ENCODE measurements at places on chromosomes 11 and 22.
A peak's percentile ranks its signal among the peaks of the same experiment; 100 is the strongest.

- no peak for DNase-seq
Observed at GRCh38 chr11:62804310-62805075, 747 bp downstream of the NXF1 start.

DNA sequence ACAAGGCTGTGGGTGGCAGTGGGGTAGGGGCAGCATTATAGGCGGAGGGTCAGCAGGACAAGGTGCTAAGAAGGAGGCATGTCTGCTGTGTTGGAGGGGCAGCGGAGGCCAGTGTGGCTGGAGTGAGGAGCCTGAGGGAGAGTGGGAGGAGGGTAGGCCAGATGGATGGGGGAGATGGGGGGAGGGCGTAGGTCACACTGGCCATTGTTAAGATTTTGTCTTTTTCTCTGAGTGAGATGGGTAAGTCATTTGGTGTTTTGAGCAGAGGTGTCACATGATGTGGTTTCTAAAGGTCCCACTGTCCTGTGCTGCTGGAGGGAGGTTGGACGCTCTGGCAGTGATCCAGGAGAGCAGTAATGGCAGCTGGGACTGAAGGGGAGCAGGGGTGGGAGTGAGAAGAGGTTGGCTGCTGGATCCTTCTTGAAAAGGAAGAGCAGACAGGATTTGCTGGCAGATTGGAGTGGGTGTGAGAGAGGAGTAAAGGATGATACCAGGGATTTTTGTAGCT, 9.8 kb downstream of the PPP6R3 start:
- DNase-seq: peak; percentile 32

DNA sequence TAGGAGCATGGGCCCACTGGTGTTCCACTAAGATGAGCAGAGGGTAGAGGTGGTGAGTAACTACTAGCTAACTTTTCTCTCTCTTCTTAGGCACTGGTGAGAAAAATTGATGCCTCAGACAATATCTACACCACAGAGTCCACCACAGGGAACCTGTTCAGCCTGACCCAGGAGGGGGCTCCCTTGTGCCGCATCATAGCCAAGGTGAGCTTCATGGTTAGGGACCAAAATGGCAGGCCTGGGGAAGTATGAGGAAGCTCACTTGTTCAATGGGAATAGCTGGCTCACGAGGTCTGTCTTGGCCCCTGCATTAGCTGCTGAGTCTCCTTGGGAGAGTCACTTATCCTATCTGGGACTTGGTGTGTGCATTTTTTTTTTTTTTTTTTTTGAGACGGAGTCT, 75.9 kb downstream of the INSC start:
- DNase-seq: no peak

GRCh38 chr22:17116572-17117330, 4.4 kb downstream of the TMEM121B start:
- no peak for DNase-seq

- no peak for DNase-seq
Observed at GRCh38 chr11:19241260-19242178, 774 bp upstream of the E2F8 start.

GRCh38 chr11:120013325-120014250, 124.3 kb downstream of the TRIM29 start:
- DNase-seq: peak; percentile 64

DNA sequence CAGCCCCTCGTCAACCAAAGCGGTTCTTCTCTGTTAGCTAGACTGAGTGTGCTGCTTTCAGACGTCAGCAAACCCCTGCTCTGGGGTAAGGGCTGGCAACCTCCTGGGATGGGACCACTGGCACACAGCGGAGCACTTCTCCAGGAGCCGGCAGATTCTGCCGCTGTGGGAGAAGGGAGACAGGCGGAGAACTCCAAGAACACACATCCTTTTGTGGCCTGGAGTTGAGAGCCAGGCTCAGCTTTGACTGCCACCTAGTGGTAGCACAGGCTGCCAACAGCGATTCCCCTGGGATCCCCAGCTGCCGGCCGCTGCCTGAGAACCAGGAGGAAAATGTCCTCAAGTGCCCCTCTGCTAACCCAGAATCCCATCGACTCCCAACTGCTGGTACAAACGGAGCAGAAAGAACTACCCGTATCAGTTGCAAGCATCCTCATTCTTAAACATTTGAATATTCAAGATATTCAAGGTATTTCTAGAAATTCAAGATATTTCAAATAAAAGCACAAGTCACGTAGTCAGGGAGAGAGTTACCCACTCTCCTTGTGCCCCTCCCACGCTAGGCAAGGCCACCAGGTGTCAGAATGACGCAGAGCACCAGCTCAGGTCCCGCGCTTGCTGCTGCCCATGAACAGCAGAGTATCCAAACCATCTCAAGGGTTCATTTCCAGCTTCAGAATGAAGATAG, 4.9 kb downstream of the LTO1 start:
- peak; percentile 72 for DNase-seq

GRCh38 chr11:105100981-105101630, 38.5 kb downstream of the CARD18 start:
- no peak for DNase-seq

GRCh38 chr22:36727110-36727509, 23.6 kb upstream of the CACNG2 start:
- DNase-seq: no peak

GRCh38 chr11:130837194-130837593, 79.1 kb downstream of the SNX19 start:
- no peak for DNase-seq

DNA sequence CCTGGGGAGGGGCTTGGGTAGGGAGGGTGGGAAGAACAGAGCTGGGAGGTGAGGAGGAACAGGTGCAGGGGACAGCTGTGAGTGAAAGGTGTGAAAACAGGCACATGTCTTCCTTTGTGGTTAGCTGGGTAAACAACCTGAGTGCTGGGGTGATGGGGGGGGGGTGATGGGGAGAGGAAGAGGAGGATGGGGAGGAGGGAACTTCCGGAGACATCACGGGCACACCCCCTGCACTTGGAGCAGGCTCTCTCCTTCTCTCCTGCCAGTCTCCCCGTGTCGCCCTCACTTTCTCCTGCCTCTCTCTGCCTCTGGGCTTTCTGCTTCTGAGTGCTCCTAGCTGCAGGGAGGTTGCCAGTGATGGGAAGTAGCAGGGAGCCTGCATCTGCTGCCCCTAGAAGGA, 8.8 kb downstream of the CXCR5 start:
- no peak for DNase-seq

- no peak for DNase-seq
Observed at GRCh38 chr11:130705670-130706421, 210.4 kb downstream of the SNX19 start.

DNA sequence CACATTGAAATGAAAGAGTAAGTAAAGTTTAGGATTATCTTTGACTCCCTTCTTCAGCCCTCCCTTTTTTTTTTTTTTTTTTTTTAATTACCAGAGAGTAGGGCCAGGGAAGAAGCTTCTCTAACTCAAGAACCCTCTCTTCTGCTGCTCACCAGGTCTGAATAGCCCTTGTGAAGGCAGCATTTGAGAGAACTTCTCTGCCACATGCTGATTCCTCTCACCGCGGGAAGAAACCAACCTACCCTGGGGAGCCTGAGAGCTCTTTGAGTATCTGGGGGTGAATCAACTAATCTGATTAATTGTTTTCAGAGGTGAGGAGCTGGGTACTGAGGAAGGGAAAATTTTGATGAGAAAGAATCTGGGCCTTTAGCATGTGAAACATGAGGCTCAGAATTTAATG, 434.5 kb upstream of the CCDC90B start:
- DNase-seq: no peak

- DNase-seq: no peak
Observed at GRCh38 chr11:57283231-57283990, 41.3 kb downstream of the TNKS1BP1 start.

- DNase-seq: no peak
Observed at GRCh38 chr22:45878901-45879551, 97.9 kb downstream of the WNT7B start.

DNA sequence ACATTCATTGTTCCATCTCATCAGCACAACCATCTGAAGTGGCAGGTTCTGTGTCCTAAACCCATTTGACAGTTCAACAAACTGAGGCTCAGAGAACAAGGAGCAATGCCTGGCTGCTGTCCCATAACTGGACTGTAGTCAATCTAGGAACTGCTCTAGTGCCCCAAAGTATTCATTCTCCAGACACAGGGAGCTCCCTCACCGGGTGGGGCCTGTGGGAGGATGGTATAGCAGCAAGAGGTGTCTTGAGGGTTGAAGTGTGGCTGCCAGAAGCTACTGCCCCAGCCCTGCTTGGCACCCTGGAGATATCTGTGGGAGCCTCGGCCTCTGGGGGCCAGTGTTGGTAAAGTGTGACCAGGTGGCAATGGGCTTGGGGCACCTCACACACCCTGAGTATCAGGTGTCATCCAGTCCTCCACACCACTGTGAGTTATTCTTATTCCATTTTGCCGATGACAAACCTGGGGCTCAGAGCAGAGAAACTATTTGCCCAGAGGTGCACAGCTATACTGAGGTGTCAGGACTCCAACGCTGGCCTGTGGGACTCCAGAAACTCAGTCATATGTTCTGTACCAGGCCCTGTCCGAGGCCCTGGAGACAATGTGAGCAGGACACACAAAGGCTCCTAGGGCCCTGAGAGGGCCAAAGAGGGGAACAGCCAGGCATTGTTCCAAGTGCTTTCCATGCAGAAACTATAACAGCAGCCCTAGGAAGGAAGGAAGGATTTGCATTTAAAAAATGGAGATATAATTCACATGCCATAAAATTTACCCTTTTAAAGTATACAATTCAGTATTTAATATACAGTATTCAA, 46.0 kb upstream of the KLHL35 start:
- no peak for DNase-seq

GRCh38 chr11:112396076-112396475, 135.4 kb upstream of the PLET1 start:
- no peak for DNase-seq

GRCh38 chr11:28132548-28132947, 24.4 kb downstream of the METTL15 start:
- DNase-seq: no peak

- DNase-seq: no peak
Observed at GRCh38 chr22:17370766-17371432, 1.6 kb downstream of the CECR2 start.

- DNase-seq: no peak
Observed at GRCh38 chr11:91730057-91730456, 494.6 kb upstream of the FAT3 start.

GRCh38 chr11:90916706-90917105, 693.9 kb upstream of the CHORDC1 start:
- no peak for DNase-seq

- no peak for DNase-seq
Observed at GRCh38 chr22:42291287-42291686, 20.8 kb upstream of the TCF20 start.

DNA sequence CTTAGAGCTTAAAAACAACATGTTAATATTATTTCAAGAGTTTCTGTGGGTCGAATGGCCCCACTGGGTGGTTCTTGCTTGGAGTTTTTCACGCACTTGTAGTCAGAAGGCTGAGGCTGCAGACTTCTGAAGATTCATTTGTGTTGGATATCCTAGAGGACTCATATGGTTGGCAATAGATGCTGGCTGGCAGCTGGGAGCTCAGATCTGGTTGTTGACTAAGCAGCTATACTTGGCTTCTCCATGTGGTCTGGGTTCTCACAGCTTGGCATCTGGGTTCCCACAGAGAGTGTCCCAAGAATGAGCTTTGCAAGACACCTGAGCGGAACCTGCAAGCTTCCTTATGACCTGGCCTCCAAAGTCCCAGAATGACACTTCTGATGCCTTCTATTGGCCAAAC, 163.9 kb upstream of the ZC3H12C start:
- DNase-seq: no peak

DNA sequence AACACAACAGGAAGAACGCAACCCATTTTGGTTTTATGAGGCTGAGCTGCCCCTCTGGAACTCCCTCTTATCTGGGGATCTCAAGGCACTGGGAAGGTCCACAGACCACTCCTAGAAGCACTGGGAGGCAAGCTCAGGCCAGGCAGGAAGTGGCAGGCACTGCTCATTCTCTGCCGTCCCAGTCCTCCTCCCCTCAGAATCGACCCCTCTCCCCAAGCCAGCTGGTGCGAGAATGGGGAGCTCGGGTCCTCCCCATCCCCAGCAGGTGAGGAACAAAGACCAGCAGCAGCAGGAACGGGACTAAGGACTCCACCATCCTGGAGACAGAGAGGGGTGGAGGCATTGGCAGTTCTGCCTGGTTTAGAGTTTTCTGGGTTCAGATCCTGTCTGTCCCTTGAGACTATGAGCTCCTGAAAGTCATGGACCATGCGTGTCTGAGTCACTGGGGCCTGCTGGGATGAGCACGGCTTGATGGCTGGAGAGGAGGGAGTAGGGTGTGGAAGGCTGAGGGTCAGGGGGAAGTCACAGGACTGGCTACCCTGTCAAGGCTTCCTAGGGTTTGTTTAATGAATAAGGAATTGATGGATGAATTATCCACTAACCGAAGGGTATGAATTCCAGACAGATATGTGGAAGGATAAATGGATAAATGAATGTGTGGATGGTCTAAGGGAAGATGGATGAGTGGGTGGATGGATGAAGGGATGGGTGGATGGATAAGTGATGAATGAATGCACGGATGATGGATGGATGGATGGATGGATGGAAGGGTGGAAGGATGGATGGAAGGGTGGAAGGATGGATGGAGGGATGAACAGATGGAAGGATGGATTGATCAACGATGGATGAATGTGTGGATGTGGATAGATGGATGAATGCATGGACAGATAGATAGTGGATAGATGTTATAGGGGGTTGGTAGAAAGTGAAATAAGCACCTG, 6.4 kb downstream of the MYEOV start:
- DNase-seq: no peak

DNA sequence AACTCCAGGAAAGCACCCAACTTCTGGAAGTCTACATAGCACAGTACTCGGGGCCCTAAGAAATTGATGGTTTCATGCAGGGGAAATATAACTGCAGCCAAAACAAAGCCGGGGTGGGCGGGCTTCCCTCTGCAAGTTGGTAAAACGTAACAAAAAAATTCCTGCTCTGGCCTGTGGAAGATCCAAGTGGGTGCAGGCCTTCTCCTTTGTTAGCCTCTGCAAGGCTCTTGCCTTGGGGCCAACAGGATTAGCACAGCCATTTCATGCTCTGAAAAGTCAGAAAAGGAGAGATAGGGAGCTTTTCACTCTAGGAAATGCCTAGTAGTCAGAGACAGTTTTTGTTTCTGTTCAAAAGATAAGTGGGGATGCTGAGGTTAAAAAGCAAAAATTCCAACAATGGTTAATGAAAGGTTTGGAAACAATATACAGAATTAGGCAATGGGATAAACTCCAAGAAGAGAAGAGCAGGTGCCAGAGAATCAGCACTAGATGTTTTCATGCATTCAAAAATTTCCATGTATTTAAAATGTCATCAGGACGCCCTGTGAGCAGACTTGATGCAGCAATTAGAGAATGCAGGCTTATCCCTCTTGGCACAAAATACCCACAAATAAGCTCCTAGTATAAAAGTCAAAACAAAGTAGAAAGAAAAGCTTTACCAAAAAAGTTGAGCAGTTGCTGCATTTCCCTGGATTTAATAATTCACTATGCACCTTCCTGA, 72.3 kb upstream of the CHRM4 start:
- DNase-seq: no peak

GRCh38 chr11:70751142-70751734, 352.9 kb downstream of the CTTN start:
- DNase-seq: no peak

DNA sequence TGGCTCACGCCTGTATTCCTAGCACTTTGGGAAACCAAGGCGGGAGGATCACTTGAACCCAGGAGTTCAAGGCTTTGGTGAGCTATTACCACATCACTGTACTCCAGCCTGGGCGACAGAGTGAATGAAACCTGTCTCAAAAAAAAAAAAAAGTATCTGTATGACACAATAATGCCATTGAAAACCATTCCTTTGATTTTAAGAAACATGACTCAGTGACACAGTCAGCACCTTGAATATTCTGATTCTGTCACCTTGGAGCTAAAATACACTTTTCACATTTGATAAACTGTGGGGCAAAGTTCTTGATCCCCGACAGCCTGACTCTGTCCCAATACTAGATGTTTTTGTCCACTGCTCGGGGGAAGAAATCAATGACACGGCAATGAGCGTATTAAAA, 16.7 kb upstream of the ELFN2 start:
- no peak for DNase-seq
